ENCODE measurements at places on chromosomes 11 and 22.

DNA sequence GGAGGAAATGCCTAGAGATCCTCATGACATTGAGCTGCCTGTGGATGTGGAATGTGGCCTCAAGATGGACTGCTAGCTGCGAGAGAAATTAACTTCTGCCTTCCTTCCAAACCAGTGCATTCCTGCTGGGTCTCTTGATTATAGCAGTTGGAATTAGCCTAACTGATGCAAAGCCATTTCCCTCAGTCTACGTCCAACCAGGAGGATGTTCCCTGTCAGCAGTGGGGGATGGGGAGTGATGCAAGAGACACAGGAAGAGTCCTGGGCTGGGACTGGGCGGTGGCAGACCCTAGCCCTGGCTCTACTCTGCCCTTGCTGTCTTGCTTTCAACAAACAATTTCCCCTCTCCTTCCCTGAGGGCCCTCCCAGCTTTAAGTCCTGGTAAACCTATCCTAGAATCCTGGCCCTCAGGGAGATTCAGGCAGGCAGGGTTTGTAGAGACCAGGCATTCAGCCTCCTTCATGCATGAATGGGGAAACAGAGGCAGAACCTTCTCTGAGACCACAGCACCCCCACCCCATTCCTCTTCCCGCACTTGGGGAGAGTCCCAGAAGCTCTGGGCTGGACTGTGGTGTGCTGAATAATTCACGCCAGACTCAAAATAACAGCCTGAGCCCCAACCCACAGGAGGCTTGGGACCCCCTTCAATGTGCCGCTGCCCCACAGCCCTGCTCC lies 17.0 kb downstream of the C11orf96 start:
- DNase-seq: no peak

DNA sequence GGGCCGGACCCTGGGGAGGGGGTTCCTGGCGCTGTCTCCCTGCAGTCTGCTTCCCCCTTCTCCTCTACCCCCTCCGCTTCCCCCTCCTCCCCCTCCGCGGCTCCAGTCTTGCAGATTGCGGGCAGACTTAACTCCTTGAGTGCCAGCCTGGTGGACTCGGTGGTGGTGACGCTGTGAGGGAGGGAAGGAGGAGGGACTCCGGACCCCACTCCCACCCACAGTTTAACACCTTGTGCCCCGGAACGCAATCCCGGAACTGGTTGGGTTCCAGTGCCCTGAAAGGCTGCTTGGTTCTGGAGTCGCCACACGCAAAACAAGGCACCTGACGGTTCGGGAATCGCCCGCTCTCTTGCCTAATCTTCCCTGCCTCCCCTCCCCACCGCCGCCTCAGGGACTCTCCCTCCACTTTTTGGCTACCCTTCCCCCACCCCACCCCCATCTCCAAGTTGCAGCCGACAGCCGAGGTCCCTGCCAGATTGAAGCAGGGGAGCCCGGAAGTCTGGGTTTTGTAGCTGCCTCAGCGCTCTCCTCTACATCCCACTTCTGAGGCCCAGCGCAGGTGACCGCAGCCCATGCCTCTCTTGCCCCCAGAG lies 3.9 kb upstream of the BCL9L start:
- no peak for DNase-seq

GRCh38 chr11:44575288-44575672 lies 9.8 kb downstream of the CD82 start:
- peak; percentile 61 for DNase-seq

- DNase-seq: peak; percentile 57
Observed at GRCh38 chr11:36594316-36594989, at the start of gene IFTAP. IFTAP (plus strand) TSS chr11:36594502; CDS start chr11:36610104, 15,602 bp downstream.

DNA sequence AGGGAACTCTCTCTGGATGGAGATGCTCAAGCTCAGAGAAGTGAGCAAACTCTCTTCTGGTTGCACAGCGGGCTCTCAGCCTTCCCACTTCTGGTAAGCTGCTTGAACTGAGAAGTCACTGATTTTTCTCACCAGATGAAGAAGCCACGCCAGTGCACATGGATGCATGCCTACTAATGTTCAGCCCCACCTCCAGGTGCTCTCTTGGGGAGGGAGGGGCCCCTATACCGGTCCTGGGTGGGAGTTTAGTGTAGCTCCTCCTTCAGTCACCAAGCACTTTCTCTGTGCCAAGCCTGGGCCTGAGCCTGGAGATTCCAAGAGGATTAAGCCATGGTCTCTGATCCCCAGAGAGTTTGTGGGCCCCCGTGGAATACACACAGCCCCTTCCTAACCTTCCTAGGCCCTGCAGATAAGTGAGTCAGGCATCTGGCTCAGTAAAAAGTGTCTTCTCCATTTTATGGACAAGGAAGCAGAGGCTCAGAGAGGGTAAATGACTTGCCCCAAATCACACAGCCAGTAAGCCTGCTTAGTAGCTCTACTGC lies 142.2 kb downstream of the ST3GAL4 start:
- DNase-seq: no peak

DNA sequence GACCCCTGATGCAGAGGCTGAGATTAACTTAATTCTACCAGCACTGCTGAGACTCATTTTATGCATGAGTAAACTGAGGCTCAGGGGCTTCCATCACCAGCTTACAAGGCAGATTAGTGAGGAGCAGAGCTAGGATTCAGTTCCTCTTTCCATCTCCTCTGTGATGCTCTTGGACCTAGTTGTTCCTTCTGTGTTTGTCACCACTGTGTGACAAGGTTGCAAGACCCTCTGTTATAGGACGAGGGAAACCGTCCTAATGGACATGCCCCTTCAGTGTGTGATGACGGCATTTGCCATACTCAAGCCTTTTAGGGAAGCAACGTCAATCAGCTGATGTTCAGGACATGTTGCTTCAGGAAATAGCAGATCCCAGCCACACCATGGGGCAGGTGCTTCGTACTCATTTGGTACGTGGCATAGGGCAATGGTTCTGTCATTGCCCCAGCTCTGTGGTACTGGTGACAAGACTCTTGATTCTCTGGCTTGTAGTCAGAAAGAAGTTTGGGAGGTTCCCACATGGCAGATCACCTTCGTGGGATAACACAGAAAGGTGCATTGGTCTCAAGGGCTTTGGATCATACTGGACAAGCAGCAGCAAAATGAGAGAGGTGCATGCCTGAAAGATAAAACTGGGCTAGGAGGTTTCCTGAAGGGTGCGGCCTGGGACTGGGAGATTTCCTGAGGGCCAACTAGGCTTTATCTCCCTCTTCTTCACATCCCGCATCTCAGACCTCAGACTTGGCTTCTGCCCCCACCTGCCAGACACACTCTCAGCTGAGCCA lies 23.9 kb upstream of the CD44 start:
- no peak for DNase-seq

GRCh38 chr11:6542727-6543126 lies 45.6 kb downstream of the DNHD1 start:
- no peak for DNase-seq

DNA sequence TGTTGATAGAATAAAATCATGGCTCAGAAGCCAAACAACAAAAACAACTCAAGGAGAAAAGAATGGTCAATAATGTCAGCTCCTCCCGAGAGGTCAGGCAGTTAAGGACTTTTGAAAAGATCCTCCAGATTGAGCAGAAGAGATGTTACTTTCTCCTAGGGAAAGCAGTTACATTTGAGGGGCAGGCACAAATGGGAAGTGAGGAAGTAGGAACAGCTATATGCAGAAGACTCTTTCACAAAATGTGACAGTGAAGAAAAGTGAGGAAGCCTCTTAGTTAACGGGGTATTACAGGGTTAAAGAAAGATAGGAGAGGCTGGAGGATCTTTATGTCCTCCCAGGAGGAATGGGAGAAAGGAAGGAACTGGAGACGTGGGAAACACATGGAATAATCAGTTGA lies 3.4 kb downstream of the DCHS1 start:
- DNase-seq: no peak

GRCh38 chr11:45037434-45038005 lies 86.8 kb upstream of the TP53I11 start:
- no peak for DNase-seq

DNA sequence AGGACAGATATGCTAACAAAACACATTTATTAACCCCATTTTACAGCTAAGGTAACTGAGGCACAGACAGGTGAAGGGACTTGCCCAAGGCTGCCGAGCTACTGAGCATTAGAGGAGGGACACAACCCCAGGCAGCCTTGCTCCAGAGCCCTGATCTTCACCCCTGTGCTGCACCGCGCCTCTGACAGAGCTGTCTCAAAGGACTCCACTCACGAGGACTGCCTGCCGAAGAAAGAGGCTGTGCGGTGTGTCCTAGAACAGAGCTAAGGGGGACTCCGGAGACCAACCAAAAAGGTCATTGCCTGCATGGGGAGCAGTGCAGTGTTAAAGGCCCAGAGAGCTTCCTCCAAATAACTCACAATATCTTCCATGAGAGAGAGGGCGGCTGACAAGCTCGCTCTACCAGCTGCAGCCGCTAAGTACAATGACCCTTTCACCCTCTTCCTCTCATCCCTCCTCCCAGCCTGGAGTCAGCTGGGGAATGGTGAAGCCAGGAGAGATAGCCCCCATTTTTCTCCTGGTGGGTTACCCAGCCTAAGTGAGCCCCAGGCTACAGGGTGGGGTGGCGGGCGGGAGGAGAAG lies 119.2 kb downstream of the DSCAML1 start:
- no peak for DNase-seq

GRCh38 chr11:30830681-30831080 lies 244.5 kb upstream of the MPPED2 start:
- DNase-seq: no peak

- no peak for DNase-seq
Observed at GRCh38 chr11:73140213-73141030, 1.7 kb downstream of the FCHSD2 start.

DNA sequence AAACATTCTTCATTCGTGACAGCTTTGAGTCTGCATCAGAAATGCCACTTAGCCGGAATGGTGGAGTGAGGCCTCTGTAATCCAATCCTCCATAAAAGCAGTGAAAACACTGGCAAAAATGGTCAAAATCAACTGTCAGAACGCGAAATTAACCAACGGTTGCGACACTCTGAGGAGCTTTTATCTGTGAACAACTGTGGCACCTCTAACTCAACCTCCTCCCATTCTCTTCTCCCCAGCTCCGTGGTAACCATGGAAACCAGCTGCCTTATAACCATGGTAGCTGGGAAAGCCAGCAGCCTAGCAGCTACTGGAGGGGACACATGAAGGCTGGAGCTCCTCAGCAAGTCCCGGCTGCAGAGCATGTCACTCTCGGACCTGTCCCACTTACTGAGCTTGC lies 20.3 kb downstream of the AP2A2 start:
- DNase-seq: no peak

GRCh38 chr11:94866936-94867795 lies 99.0 kb downstream of the AMOTL1 start:
- no peak for DNase-seq

GRCh38 chr11:16365581-16366228 lies 9.4 kb upstream of the SOX6 start:
- no peak for DNase-seq
